ENCODE measurements at places on chromosomes 12 and 14.
A peak's percentile ranks its signal among the peaks of the same experiment; 100 is the strongest.

- DNase-seq: no peak
These were observed 140.6 kb downstream of the PDE3A start for GRCh38 chr12:20508962-20509361.

- DNase-seq: no peak
These were observed 97.7 kb upstream of the IFNG-AS1 start for GRCh38 chr12:67891596-67891995.

DNA sequence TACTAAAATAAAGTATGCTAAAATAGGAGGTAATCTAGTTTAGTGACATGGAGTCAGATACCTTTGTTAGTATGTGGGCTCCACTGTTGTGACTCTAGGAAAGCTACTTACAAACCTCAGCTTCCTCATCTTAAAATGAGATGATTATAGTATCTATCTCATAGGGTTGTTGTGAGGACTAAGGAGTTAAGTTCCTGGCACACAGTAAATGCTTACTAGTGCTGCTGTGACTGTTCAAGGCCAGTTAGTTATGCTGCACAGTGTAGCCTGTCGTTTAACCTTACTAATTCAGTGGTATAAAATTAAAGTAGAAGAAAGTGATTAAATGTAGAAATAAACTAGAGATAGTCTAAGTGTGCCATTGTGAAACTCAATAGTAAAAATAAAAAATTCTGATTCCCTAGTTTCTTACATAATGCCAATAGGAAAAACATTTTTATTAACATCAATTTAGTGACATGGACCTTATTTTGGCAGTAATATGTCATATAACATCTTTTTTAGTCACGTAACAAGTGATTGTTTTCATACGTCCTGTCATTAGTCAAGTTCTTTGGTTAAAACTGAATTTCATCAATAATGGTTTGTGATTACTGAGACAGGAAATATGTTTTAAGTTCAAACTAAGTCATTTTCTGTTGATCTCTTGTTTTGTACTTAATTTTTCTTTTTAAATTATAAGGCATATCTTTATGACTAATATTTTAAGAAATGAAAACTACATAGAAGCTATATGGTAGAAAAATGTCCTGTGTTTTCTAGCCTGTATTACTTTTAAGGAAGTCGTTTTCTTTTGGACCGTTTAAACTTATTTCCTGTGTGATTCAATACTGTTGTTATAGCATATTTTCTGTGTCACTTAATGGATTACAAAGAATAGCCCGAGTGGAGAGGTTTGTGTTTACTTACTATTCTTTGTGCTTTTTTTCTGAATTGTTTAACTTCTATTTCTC is 74.0 kb downstream of the PCNX1 start:
- DNase-seq: no peak

DNA sequence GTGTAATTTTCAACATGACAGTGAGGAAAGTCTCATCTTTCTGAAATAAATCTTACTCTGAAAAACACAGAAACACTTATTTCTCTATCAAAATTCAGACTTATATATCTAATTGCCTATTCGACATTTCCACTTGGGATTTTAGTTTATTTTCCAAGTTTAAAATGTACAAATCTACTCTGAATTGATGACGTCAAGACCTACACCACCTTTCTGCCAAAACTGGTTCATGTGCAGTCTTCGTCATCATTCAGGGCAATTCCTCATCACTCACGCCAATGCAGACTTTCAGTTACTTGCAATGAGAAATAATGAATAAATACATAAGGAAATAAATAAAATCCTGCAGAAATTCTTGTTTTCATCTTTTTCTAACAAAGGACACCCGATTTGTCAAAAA is 843.8 kb downstream of the C12orf50 start:
- DNase-seq: no peak

DNA sequence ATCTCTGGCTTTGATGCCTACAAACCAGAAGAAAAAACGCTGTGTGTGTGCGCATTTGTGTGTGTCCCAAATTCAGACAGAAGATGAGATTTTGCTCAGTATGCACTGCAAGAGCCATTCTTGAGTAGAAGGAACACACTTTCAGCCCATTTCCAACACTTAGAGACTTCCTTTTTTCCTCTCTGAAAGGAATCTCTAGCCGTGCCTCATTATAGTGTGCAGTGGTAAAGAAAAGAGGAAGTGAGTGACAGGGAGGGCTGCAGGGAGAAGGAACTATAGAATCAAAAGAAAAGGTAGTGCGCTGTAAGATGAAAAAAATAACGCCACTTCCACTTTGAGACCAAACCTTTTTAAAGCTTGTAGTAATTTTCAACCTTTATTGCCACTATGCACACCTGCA is 1400.9 kb upstream of the FLRT2 start:
- DNase-seq: no peak

DNA sequence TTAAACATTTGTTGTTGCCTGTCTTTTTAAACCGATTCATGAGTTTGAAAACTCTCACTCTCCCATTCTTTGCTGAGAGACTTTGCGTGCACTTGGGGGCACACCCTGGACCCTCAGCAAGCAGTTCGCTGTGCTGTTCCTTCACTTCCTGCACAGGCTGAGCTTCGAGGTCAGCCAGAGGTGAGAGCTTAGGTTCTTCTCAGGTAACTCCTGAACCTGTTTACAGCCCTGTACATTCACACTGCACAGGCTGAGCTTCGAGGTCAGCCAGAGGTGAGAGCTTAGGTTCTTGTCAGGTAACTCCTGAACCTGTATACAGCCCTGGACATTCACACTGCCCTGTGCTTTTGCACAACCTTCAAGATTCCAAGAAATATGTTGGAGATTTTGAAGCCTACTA is 9.8 kb upstream of the CLECL1 start:
- DNase-seq: peak; percentile 70

DNA sequence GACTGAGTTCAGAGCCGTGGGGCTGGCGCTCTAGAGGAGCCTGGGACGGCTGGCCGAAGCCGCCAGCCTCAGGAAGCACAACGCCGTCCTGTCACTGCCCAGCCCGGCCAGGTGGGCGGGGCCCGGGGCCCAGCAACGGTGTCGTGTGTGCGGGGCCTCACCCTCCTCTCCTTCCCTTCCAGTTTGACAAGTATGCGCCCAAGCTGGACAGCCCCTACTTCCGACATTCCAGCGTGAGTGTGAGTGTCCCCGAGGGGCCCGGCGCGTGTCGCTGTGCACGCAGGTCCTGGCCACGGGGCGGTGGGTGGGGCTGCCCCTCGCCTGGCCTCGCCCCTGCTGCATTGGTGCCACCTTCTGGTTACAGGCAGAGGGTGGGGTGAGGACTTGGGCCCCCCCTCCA is 38.3 kb downstream of the LRCOL1 start:
- DNase-seq: no peak

DNA sequence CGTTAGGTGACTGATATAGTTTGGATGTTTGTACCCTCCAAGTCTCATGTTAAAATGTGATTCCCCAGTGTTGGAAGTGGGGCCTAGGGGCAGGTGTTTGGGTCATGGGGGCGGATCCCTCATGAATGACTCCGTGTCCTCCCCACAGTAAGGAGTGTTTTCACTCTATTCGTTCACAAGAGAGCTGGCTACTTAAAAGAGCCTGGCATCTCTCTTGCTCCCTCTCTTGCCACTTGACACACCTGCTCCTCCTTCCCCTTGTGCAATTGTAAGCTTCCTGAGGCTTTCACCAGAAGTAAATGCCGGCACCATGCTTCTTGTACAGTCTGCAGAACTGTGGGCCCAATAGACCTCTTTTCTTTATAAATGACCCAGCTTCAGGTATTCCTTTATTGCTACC is 2.6 kb downstream of the IFI27L2 start:
- no peak for DNase-seq

DNA sequence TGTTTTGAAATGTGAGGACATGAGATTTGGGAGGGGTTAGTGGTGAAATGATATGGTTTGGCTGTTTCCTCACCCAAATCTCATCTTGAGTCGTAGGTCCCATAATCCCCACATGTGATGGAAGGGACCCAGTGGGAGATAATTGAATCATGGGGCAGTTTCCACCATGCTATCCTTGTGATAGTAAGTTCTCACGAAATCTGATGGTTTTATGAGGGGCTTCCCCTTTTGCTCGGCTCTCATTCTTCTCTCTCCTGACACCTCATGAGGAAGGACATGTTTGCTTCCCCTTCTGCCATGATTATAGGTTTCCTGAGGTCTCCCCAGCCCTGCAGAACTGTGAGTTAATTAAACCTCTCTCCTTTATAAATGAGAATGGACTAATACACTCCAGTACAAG is 18.0 kb downstream of the GALNT6 start:
- no peak for DNase-seq

- DNase-seq: no peak
These were observed 9.6 kb downstream of the ARF3 start for GRCh38 chr12:48947727-48948126.

- DNase-seq: no peak
These were observed 2.1 kb downstream of the HELB start for GRCh38 chr12:66304296-66304900.

GRCh38 chr12:24795699-24796347 is 153.1 kb downstream of the BCAT1 start:
- DNase-seq: peak; percentile 26

- no peak for DNase-seq
These were observed 67.1 kb upstream of the BCL2L14 start for GRCh38 chr12:12003609-12004008.

GRCh38 chr14:99952453-99952852 is 112.8 kb upstream of the EVL start:
- no peak for DNase-seq

- no peak for DNase-seq
These were observed 23.3 kb upstream of the CCER1 start for GRCh38 chr12:90978117-90978770.

GRCh38 chr12:51959211-51959610 is 7.7 kb downstream of the ACVR1B start:
- DNase-seq: no peak

- DNase-seq: no peak
These were observed 1.8 kb upstream of the COX14 start for GRCh38 chr12:50110127-50110761.

DNA sequence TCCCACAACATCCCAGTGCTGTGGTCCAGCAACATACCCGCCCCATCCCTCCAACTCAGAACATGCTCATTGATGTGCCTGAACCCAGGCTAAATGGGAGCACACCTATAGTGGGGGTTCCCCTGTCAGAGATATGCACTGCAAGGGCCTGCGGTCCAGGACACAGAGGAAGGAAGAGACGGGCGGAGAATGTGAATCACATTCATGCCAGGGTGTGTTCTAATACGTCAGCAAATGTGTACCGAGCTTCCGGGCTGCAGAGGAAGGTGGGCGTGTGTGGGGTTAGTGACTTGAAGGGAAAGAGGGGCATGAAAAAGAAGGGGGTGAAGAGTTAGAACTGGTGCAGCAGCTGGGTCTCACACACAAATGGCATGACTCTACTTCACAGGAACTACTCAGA is 83.7 kb downstream of the DPF3 start:
- DNase-seq: peak; percentile 72

GRCh38 chr14:68816183-68816942 is 23.5 kb upstream of the ZFP36L1 start:
- peak; percentile 92 for DNase-seq

- no peak for DNase-seq
These were observed 135.1 kb downstream of the RBM19 start for GRCh38 chr12:113831016-113831415.

GRCh38 chr14:89618811-89619551 is 201.9 kb upstream of the FOXN3 start:
- DNase-seq: peak; percentile 75

- DNase-seq: peak; percentile 71
These were observed 65.3 kb downstream of the IFT43 start for GRCh38 chr14:76050797-76051392.

GRCh38 chr12:120735181-120735580 is 9.6 kb downstream of the ACADS start:
- DNase-seq: no peak

DNA sequence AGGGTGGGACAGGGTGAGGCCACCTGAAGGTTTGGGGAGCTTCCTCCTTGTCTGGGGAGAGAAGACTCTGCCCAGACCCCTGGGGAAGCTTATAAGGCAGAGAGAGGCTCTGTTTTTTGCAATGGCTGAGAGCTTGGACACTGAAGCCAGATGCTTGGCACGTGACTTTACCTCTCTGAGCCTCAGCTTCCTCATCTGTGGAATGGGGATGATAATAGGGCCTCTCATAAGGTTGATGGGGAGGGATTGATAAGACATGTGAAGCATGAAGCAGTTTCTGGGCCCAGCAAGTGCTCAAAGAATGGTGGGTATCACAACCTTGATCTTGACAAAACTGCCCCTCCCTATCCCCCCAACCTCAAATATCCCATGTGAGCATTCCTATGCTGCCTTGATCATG is 195.4 kb upstream of the LHX5 start:
- no peak for DNase-seq

GRCh38 chr14:43198465-43198864 is 1308.6 kb downstream of the FSCB start:
- DNase-seq: no peak

- DNase-seq: no peak
These were observed 20.6 kb downstream of the MAPK1IP1L start for GRCh38 chr14:55071870-55072640.

DNA sequence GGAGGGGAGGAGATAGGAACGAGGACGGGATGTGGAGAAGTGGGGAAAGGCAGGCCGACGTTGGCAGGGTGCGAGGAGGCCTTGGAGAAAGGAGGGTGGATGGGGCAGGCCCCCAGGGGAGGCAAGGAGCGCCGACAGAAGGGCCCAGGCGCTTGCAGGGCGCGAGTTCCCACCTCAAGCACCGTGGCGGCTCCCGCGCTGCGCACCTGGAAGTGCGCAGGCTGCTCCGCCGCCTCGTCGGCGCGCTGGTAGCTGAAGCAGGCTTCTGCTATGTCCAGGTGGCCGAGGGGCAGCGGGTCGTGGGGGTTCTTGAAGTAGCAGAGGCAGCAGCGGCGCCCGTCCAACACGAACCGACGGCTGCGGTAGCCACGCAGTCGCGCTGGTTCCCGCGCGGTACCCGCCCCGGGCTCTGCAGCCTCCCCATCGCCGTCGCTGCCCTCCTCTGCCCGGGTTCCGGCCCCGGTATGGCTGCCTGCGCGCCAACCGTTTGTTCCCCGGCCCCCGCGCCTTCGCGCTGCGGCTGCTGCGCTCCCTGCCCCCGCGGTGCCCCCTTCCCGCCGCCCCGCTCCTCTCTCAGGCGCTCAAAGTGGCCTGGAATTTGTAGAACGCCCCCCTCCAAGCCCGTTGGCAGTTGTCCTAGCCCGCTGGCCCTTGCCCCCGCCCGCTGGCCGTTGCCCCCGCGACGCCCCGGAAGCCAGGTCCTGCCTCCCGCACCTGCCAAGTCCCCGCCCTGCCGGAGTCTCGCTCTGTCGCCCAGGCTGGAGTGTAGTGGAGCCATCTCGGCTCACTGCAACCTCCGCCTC is 1.1 kb upstream of the ACTR6 start:
- peak; percentile 90 for DNase-seq

- DNase-seq: no peak
These were observed 31.6 kb upstream of the BEGAIN start for GRCh38 chr14:100618763-100619320.

Data from activated naive CD4-positive, alpha-beta T cell treated with anti-CD3 and anti-CD28 coated beads, Interleukin-2, amount 10 ng/mL, durations not matched to agents 7 days and 5 days (primary cell).